Stimulated activated CD4-positive, alpha-beta T cell treated with anti-CD3 and anti-CD28 coated beads, Interleukin-12 subunit alpha, Interleukin-12 subunit beta, amount 100 ng/mL, for 48 hours (primary cell): ENCODE measurements at places on chromosomes 11 and 22.

DNA sequence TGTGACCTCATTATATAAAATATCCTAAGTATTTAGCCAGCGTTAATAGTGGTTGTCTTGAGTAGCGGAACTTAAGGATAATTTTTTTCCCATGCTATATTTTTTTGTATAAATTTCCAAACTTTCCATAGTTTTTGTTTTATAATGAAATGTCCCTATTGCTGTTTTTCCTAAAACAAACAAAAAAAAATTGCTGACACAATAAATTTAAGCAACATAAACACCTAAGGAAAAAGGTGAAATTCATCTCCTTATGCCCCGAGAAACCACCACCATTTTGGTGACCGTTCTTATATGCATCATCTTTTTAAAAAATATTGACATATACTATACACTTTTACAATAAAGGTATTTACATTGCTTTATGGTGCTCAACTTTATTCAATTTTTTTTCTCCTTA lies 708.8 kb upstream of the ANO5 start:
- no peak for DNase-seq

- DNase-seq, result no peak
Measured at GRCh38 chr11:126630893-126631798, 275.7 kb downstream of the ST3GAL4 start.

DNA sequence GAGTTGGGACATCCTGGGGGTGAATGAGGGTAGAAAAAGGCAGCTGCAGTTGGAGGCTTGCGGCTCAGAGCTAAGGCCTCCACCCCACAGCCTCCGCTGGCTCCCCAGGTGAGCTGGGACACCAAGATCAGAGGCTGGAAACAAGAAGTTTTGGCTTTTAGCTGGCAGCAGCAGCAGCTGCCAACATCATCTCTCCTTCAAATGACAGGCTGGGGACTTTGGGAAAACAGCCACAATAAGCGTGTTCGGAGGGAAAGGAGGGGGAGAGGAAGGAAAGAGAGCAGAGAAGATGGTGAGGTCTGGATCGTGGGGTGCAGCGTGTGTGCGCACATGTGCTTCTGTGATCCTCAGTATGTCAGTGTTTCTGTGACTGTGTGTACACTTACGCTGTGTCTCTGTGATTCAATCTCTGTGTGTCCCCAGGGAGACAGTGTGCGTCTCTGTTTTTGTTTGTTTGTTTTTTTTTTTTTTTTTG lies 62.0 kb upstream of the RASD2 start:
- DNase-seq, result no peak

GRCh38 chr22:35995772-35996171 lies 32.9 kb downstream of the RBFOX2 start:
- no peak for DNase-seq

DNA sequence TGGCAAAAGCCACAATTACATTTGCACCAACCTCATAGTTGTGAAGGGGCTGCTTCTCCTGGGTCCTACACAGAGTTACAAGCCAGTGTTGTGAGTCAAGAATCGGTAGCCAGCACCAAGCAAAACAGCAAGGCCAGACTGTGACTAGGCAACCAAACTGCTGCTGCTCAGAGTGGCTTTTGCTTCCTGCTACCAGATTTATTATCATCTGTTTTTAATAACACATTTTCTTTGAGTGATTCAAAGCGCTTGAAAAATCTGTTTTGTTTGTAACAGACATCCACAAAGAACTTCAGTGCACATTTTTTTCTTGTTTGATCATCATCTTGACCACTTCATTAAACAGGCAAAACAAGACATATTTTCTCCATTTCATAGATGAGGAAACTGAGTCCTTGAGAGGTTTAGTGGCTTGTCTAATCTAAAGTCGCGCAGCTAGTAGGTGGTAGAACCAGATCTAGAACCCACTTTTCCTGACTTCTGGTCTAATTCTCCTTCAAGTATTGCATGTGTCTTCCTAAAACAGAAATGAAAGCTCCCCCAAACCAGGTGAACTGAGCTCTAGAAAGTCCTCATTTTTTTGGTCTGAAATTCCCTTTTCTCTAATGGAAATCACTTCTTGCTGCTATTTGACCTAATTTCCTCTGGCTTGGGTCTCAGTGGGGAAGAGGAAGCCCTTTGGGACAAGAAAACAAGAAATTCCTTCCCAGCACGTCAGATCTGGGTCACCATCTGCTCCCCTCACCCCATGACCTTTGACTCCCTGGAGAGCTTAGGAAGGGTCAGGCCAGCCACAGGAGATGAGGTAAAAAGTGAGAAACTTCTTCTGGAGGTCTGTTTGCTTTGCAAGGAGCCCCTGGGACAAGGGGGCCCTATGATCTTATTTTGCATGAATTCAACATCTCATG lies 39.9 kb downstream of the CWC15 start:
- DNase-seq, result no peak

DNA sequence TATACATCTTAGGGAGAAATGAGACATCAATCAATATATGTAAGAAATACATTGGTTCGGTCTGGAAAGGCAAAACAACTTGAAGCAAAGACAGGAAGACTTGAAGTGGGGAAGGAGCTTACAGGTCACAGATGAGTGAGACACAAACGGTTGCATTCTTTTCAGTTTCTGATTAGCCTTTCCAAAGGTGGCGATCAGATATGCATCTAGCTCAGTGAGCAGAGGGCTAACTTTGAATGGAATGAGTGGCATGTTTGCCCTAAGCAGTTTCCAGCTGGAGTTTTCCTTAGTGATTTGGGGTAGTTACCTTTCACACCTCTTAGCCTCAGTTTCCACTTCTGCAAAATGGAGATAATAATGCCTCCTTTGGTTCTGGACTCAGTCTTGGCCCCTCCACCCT lies 15.8 kb downstream of the LHFPL7 start:
- DNase-seq, result no peak

DNA sequence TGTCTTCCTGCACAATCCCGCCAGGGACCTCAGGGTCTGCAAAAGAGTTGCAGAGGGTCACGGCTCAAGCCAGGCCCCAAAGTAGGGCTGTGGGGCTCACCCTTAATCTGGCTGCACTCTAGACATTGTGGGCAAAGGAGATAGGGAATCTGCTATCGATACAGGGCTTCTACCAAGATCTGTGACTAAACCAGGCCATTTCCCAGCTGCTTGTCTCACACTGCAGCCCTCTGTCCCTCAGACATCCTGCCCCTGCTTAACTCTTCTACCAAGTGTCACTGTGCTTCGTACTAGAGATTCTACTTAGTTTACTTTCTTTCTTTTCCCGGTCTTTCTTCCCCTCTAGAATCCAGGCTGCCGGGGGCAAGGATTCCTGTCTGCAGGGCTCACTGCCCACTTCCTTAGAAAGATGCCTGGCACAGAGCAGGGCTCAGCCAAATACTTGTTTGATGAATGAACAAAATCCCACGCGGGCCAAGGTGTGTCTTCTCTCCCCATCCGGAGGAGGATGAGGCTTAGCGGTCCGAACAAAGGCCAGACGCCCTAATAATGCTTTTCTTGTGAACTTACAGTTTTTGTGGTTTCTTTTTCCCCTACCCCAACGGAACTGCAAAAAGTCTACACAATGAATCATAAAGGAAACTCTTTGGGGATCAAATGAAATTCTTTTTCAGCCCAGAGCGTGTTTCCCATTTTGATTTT lies 61.3 kb upstream of the ANO1 start:
- no peak for DNase-seq

GRCh38 chr11:45435706-45436105 lies 149.6 kb upstream of the SYT13 start:
- DNase-seq, result no peak

- DNase-seq, result no peak
Measured at GRCh38 chr11:69959461-69959860, 118.7 kb upstream of the ANO1 start.

DNA sequence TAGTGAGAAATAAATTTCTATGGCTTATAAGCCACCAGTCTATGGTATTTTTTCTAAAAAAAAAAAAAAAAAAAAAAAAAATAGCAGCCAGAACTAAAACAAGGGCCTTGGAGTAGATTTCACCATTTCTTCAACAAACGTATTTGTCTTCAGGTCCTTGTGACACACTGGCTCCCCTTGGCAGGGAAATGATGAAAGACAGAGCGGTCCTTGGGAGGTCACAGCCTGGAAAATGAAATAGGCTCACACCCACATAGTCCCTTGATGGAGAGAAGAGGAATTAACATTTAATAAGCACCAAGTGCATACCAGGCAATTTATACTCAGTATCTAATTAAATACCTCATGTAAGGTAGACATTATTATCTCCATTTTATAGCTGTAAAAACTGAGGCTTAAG lies 25.7 kb upstream of the ACER3 start:
- DNase-seq, result no peak

DNA sequence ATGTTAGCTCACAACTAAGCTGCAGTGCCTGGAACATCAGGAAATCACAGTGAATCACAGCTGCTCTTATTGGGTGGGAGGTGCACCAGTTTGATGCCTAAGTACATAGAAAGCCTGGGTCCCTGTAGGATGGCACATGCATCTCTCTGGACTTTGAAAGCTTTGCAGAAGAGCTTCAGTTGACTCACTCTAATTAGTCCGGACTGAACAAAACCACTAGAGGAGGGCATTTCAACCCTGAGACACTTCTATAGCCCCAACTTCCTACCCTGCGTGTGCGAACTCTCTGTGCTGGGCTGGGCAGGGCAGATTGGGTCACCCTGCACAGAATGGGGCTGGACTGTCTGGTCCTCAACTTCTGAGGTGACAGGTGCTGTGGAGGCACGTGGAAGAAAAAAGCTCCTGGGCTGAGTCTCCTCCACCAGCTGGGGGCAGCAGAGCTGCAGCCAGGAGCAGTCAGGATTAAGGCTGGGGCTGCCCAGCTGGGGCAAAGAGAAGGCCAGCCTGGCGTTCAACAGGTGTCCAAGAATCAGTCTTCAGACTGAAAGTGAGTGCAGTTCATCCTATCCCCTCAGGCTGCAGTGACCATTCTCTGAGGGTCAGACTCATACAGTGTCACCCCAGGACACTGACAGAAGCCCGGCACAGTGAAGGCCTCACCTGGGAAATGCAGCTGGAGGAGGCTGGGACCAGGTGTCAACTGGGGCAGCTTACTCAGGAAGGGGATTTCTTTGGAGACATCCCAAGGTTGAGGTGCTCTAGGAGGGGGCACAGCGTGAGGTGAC lies 22.1 kb downstream of the GGTLC2 start:
- peak; percentile 10 for DNase-seq

DNA sequence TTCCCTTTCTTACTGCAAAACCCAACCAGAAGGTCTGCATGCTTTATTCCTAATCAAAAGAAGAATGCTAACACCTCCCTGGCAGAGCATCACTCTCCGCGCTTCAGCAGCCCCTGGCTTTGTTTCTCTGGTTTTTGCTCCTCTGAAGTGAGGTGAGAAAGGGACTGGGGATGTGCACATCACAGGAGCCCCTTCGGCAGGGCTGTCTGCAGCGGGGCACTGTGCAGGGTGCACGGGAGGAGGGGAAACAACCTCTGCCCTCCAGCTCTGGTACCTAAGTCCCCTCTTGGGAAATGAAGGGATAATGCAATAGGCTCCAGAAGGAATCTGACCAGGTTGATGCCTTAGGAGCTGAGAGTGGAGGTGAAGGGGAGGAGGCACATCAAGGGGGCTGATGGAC lies 312.7 kb downstream of the NTM start:
- no peak for DNase-seq

DNA sequence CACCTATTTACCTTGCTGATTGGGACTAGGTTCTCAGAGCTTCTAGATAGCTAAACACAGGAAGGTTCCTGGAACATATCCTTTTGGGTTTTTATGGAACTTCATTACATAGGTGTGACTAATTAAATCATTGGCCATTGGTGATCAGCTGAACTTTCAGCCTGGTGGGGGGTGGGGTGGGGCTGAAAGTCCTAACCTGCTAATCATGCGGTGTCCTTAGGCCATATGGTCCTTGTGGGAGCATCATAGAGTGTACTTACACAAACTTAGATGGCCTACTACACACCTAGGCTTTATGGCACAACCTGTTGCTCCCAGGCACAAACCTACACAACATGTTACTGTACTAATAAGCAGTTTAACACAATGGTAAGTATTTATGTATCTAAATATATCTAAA lies 8.6 kb upstream of the SELENOH start:
- no peak for DNase-seq

- DNase-seq, result peak; percentile 58
Measured at GRCh38 chr11:119533921-119534736, 111.2 kb upstream of the THY1 start.

DNA sequence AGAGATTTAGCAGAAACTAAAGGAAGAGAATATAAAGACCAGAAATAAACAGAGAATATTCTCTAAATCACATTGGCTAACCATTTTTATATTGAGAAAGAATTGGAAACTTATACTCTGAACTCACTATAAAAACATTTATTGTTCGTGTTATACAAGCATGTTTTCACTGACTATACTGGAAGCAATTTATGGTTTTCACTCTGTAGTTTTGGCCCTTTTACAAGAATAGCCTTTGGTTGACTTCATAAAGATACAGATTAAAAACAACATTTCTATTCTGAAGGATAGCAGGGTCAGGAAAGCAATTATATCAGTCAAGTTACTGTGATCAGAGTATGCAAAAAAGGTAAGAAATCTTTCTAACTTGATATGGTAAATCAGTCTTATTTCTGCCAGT lies 965.7 kb upstream of the FAT3 start:
- no peak for DNase-seq

DNA sequence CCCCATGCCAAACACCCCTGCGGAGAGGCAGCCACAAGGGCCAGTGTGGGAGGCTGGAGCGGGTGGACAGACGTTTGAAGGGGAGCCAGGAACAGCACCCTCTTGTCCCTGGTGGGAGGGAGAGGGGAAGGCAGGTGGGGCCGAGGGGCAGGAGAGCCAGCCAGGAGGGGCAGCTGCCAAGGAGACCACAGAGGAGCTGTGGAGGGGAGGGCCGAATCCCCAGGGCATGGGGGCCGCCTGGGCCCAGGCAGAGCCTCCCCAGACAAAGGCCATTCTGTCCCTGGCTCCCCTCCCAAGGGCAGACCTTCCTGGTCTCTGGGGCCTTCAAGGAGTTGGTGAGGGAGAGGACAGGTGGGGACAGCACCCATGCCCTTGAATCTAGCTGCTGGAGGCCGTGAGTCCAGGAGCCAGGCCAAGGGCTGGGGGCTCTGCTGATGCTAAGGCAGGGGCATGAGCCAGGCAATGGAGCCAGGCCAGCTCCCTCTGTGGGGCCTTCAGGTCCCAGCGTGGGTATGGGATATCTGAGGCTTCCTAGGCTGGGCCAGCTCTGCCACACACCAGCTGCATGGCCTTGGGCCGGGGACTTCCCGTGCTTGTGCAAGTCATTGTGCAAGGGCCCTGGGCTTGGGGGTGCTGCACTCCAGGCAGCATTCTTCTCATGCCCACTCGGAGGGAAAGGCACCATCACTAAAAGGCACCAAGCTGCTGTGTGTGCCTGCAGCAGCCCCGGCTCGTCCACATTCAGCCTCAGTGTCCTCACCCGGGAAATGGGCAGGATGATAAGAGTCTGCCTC lies 11.4 kb downstream of the EMID1 start:
- DNase-seq, result no peak

GRCh38 chr11:95991545-95991944 lies 67.6 kb upstream of the MTMR2 start:
- DNase-seq, result no peak

DNA sequence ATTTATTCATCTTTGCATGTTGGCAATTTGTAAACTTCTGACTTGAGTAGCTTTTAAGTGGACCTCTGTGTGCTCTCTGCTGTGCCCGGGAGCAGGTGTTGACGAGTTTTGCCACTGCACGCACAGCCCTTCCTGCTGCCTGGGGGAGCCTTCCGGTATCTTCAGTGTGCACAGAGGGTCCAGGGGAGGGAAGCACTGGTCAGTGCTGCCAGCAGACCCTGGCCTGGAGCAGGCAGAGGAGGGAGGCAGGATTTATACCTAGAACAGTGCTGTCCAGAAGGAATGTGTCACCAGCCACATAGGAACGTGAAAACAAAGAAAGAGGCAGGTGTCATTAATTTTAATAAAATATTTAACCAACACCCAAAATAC lies 403.6 kb downstream of the TBC1D22A start:
- no peak for DNase-seq
